Stromal cell of bone marrow (primary cell): ENCODE measurements at places on chromosomes 7 and 10.
A peak's percentile ranks its signal among the peaks of the same experiment; 100 is the strongest.

- peak; percentile 66 for DNase-seq
Measured at GRCh38 chr7:85489498-85489897, 302.6 kb upstream of the SEMA3D start.

- no peak for DNase-seq
Measured at GRCh38 chr10:23630885-23631284, 192.0 kb downstream of the OTUD1 start.

- DNase-seq: no peak
Measured at GRCh38 chr10:35349389-35349915, 13.1 kb downstream of the CCNY start.

DNA sequence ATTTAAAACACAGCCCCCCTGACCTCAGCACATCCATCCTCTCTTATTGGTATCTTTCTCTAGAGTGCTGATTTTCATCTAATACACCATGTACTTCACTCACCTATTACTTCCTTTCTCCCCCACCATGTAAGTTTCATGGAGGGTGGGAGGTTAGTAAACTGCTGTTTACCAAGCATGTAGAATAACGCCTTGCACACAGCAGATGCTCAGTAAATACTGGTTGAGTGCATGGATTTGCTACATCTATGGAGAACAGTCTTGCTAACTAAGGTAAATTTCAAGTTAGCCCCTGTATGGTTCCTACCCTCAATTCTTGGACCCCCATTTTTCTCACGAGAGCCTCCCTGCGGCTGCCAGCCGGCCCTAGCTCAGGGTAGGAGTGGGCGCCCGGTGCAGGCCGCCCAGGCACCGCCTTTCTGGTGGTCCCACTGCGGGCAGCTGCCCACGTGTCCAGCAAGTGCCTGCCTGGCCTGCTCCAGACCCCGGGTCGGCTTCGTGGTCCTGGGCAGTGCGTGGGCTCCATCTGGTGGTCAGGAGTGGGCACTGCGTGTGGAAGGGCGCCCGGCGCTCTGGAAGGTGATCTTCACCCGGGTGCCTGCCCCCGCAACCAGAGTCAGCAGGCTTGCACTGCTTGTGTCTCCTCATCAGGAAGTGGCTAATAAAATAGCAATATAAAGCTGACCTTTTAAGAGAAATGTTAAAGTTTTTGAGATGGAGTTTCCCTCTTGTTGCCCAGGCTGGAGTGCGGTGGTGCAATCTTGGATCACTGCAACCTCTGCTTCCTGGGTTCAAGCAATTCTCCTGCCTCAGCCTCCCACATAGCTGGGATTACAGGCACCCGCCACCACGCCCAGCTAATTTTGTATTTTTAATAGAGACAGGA is 63.4 kb upstream of the DNAJB6 start:
- DNase-seq: peak; percentile 28

- no peak for DNase-seq
Measured at GRCh38 chr10:55410415-55410885, 609.4 kb upstream of the PCDH15 start.

DNA sequence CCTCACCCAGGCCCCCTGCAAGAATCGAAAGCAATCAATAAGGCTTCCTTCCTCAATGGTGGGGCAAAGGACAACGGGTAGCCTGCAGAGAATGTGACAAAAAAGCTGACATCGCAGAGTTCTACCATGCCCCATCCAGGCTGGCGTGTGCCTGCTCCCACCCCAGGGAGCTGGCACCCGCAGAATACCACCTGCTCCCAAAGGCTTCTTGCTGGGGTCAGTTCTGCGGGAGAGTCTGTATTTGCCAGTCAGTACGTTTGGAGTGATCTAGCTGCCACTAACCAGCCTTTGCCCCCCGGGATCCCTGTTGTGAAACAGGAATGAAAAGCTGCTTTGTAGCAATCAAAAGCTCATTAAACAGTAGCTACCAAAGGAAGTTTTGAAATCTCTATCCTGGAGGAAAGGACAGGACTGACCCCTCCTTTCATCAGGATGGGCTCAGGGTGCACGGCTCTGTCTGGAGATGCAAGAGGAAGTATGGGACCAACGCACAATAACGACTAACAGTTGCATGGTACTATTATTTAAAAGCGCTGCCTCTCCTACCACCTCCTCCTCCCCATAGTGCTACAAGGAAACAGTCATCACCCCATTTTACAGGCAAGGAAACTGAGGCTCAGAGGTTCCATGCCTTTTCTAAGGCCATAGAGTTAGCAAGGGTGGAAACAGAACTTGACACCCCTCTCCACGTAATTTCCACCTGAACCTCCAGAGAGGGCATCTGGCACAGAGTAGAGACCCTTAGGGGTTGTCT is 67.0 kb downstream of the FGFR2 start:
- DNase-seq: no peak

GRCh38 chr10:43864656-43865055 is 216.0 kb upstream of the ZNF32 start:
- DNase-seq: no peak

DNA sequence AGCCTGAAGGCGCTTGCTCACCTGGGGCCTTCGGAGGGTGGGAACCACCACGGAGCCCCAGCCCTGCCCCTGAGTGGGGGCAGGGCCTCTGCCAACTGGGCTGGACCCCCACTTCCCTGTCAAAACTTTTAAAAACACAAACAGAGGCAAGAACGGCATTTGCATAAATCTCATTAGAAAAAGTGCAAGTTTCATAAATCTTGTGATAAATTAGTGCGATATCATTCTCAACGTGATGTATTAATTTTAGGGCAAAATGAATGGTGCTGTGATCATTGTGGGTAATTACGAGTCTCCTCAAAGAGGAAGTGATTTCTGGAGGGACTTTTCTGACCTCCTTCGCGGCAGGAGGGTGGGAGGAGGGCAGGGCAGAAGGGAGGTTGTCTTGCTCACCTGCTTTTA is 98.3 kb downstream of the CDH23 start:
- no peak for DNase-seq

DNA sequence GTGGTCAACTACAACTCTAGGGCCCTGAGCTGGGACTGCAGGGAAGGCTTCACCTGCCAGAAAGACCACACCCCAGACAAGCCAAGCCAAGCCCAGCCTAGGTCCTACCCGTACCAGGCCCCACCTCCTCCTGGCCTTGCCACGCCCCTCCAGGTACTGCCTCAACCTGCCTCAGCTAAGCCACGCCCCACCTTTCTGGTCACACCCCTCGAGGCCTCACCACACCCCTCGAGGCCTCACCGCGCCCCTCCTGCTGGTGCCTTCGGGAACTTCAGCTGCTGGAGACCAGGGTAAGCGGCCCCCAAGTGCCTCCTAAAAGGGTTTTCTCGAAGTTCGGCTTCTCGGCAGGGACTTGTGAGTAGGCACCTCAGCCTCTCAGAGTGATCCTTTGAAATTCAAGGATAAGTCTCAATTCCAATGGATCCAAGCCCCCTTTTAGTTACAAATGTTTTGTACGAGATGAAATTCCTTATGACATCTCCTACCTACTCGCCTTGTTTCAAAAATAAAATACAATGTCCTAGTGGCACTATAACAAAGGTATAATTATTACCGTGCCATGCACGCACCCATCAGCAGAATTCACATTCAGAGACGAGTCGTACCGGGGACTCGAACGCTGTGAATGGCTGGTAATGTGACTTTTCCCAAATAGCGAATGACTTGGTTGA is 171.2 kb downstream of the ARHGAP21 start:
- DNase-seq: no peak

GRCh38 chr10:84706431-84706830 is 378.0 kb downstream of the CCSER2 start:
- no peak for DNase-seq

DNA sequence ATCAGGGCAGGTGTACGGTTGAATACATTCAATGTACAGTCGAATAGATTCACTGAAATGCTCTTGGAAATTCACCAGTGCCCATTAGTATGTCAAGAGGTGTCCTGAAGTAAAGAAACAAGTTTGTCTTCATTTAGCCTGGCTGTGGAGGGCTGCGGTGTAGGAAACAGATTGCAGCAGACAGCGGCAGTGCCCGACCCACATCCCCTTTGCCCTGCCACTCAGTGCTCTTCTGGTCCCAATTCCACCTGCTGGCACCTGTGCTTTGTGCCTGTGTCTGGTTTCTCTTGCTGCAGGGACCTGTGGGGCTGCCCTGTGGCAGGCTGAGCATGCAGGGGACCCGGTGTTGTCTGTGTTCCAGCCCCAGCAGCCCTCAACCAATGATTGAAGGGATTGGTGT is 183.7 kb downstream of the RPS24 start:
- DNase-seq: no peak

- no peak for DNase-seq
Measured at GRCh38 chr10:74683621-74684364, 142.6 kb upstream of the KAT6B start.

- no peak for DNase-seq
Measured at GRCh38 chr7:135291809-135292253, 58.2 kb downstream of the STRA8 start.

GRCh38 chr7:124618871-124619270 is 146.7 kb downstream of the GPR37 start:
- DNase-seq: no peak

GRCh38 chr10:100518761-100519241 is 860 bp downstream of the SEC31B start:
- DNase-seq: peak; percentile 44

DNA sequence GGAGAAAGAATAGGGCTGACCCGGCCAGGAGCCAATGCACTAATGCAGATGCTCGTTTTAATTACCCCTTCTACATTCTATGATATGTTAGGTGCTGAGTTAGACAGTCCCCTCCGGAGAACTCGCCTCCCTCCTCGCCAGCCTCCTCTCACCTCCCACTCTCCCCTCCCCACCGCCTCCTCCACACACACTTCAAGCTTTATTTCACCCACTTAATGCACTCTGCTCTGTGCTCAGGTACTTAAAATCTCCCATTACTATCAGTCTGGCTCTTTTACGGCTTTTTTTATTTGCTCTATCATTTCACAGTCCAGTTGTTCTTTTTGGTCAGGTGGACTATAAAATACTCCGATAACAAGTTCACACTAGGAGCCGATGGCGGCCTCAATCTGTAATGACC is 231.6 kb downstream of the TEX36 start:
- no peak for DNase-seq

DNA sequence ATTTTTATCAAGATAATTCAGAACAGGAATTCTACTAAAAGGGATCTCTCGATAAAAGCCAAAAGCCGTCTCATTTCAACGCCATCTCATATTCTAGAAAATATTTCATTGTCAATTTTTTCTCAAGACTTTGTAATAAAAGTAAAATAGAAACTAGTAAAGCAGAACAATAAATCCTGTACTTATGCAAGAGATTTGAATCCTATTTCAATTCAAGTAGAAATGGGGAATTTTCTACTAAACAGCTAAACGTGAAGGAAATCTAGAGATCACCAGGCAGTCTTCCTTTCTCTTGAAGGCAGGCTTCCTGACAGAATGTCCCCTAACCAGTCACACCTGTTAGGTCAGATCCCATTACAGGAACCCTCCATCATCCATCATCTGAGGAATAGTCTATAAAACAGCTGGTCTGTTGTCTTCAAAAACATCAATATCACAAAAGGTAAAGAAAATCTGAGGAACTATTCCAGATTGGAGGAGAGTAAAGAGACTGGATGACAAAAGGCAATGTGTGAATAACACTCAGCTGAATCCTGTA is 23.7 kb downstream of the USP6NL start:
- no peak for DNase-seq

DNA sequence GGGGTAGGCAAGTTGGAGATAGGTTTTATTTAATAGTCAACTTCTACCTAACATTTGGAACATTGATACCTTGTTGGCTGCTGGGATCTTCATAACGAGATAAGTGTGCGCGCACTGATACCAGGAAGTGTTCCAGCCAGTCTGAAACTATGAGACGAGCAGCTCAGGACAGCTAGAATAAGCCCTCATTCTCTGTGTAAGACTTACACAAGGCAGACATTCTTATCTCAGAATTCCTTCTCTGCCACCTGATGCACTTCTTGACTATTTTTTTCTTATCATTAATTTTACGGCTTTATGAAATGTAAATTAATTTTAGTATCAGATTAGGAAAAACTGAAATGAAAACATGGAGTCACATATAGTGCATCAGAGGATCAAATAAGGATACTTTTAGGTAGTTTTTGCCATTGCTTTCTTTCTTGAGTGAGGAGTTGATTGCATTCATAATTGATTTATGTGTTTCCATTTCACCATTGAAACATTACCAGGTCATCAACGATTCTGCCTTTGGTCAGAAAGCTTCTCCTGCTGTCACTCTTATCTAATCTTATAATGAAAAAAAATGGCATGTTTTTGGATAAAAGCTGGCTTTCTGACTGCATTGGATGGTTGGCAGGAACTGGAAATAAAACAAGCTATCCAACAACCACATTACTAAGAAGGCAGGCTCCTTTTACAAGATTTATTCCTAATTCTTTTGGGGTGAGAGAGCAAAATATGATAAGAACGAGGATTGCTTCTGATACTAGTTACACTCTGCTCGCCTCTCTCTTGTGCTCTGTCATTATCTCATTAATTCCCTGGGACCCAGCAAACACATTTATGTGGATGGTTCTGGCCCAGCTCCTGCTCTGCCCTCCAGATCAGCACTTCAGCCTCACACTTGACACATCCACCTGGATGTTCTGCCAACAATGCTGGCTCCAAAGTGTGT is 40.4 kb upstream of the ABCB5 start:
- DNase-seq: no peak

DNA sequence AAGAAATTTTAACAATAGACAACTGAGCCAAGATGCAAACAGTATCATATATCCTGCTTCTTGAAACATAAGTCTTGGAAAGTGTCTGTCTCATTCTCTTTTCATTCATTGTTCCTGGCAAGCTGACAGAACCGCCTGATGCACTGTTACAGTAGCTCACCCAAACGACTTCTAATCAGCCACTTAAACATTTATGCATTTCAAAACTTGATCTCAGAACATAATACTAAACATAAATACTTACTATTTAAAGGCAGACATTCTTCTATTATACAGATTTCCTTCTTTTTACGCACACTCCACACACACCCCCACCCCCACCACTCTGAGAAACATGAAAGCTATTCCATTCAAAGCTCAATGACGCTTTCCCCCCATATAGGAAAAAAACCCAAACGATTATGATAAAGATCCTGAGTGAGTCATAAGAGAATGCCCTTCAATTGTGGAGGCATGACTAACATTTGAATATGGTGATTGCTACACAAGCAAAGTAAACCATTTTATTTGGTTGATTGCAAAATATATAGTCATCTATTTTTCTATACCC is 30.5 kb downstream of the SHTN1 start:
- DNase-seq: peak; percentile 52

- DNase-seq: peak; percentile 72
Measured at GRCh38 chr10:71868192-71868697, 17.2 kb upstream of the PSAP start.

GRCh38 chr7:107372298-107372697 is 97.6 kb upstream of the GPR22 start:
- DNase-seq: peak; percentile 27

GRCh38 chr10:128848810-128849209 is 618.2 kb upstream of the MGMT start:
- no peak for DNase-seq

DNA sequence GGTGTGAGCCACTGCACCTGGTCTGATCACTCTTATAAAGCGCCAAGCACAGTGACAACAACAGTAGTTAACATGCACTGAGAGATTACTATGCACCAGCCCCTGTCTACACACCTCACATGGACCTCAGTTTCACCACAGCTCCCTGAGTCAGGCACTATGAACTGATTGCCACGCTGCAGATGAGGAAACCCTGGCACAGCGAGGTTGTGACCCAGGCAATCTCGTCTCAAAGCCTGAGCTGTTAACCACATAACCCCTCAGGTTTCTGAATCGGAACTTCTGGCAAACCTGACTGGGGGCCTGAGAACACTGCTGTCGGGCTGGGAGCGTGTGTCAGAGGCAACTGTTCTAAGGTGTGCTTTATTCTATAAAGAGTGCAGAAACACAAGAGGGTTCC is 150.8 kb downstream of the RNF216 start:
- no peak for DNase-seq

- peak; percentile 94 for DNase-seq
Measured at GRCh38 chr7:1044189-1045068, at the start of gene GPR146. Gene GPR146 (plus strand): TSS chr7:1044546. CDS start chr7:1057516, 12,970 bp downstream.
